Amygdala (tissue), 56 donors: ENCODE measurements at places on chromosomes 5 and 9.

DNA sequence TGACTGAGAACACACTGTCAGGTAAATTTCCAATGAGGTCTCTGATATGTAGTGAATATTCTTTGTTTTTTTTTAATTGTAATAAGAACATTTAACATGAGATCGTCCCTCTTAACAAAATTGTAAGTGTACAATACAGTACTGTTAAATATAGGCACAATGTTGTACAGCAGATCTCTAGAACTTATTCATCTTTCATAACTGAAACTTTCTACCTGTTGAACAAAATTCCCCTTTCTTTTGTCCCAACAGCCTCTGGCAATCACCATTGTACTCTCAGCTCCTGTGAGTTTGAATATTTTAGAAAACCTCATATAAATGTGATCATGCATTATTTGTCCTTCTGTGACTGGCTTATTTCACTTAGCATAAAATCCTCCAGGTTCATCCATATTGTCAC, 10.6 kb upstream of the PRLR start:
- no peak for DNase-seq

DNA sequence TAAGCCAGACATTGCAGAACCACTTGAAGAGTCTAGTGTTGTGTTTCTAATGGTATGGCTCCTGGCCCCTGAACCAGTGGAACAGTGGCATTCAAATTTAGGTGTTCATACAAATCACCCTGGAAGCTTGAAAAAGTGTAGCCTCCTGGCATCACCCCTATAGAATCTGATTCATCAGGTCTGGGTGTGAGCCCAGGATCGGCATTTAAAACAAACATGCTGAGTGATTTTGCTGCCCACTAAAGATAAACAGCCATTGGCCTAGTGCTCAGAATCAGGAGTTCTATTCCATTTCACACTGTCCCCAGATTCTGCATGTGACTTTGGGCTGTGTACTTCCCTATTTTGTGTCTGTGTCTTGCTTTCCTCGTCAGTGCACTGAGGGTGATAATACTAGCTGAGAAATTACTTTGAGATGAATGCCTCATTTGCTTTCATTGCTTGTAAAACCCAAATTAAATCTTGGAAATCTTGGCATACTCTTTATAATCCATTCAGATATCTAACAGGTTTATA, 241.5 kb upstream of the CLINT1 start:
- DNase-seq = no peak

- no peak for DNase-seq
Observed at GRCh38 chr5:135395866-135396265, 3.2 kb downstream of the MACROH2A1 start.

- no peak for DNase-seq
Observed at GRCh38 chr9:5922192-5922591, 31.5 kb downstream of the MLANA start.

GRCh38 chr5:174046558-174046957, 1.1 kb downstream of the NSG2 start:
- DNase-seq = no peak

DNA sequence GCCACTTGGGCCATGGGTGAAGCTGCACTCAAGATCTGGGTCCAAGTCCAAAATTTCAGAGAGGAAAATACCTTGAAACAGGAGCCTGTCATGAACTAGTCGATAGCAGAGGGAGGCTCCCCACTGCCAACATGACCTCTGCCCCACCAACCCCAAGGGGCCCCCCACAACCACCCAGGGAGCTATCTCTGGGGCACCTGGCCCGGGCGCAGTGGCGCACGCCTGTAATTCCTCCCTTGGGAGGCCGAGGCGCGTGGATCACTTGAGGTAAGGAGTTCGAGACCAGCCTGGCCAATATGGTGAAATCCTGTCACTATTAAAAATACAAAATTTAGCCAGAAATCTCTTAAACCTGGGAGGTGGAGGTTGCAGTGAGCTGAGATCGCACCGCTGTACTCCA, 20.1 kb upstream of the HMCN2 start:
- DNase-seq = no peak

DNA sequence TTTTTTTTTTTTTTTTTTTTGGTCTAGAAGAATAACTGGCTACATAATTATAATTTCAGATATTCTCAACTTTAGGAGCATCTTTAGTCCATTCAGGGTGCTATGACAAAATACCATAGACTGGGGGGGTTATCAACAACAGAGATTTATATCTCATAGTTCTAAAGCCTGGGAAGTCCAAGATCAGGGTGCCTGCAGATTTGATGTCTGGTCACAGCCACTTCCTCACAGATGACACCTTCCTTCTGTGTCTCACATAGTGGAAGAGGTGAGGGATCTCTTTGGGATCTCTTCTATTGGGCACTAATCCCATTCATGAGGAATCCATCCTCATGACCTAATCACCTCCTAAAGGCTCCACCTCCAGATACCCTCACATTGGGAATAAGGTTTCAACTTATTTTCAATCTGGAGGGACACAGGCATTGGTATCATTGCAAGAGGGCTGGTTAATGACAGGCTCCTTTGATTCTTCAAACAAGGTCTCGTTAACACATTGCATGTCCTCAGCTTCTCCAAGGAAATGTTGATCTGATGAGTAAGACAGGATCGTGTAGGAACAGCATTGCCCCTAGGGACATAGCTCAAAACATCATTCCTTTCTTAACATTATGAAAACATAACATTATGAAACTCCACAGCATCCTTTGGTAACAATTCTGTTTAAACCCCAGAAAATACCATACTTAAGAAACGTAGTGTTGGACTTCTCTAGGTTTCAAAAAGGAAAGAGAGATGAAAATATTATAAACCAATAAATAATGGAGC, 372.4 kb downstream of the SEMA5A start:
- no peak for DNase-seq

- DNase-seq = no peak
Observed at GRCh38 chr5:76351176-76351575, 51.9 kb upstream of the IQGAP2 start.

- DNase-seq = no peak
Observed at GRCh38 chr9:132157347-132158116, 4.3 kb upstream of the NTNG2 start.

DNA sequence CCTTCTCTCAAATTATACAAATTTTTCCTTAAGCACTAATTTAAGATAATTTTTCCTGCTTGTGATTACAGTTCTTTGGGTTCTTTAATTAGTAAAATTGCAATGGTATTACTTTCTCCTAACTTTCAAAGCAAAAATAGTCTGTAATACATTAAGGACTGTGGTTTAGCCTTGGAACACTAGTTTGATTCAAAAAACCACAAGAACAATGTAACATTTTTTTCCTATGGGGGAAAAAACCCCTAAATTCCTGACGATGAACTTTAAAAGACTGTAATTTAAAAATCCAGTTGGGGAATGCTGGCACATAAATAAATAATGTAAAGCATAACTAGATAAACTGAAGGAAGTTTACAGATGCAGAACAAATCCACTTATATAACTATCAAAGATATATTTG, 65.3 kb downstream of the CDC14B start:
- DNase-seq = no peak

GRCh38 chr9:16417161-16417560, 453.3 kb downstream of the BNC2 start:
- no peak for DNase-seq

DNA sequence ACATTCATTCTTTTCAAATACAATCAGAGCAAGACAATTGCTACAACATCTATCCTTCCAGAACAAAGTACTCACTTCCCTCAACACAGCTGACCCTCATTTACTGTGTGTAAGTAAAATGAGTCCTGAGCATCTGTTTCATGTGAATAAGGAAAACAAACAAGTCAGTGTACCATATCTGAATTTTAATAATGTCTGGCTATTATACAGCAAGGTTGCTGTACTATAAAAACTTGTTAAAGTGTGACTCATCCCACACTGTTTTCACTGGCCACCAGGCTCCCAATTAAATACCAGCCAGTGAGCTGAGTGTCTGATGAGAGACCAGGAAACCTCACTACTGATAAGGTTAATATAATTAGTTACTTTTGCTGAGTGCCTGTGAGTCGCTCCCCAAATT, 339.8 kb downstream of the AGTPBP1 start:
- DNase-seq = no peak

DNA sequence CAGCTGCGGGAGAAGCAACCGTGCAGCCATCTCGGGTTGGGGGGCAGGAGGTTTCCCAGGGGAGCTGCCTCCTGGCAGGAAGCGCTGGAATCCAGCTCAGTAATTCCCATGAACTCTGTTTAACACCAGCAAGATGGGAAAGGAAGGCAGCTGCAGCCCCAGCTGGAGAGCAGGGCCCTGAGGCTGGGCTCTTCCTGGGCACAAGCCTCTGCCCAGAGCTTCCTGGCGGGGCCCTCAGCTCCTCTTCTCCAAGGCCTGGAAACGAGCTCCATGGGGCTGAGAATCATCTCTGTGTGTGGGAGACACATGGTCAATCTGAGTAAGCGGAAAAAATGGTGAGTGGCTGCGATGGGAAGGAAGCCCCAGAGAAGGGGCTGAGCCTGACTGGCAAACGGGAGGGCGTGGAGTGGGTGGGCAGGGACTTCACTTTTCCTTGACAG, 6.3 kb downstream of the MRPL36 start:
- DNase-seq = no peak

- no peak for DNase-seq
Observed at GRCh38 chr5:159211729-159212174, 2.4 kb upstream of the RNF145 start.

DNA sequence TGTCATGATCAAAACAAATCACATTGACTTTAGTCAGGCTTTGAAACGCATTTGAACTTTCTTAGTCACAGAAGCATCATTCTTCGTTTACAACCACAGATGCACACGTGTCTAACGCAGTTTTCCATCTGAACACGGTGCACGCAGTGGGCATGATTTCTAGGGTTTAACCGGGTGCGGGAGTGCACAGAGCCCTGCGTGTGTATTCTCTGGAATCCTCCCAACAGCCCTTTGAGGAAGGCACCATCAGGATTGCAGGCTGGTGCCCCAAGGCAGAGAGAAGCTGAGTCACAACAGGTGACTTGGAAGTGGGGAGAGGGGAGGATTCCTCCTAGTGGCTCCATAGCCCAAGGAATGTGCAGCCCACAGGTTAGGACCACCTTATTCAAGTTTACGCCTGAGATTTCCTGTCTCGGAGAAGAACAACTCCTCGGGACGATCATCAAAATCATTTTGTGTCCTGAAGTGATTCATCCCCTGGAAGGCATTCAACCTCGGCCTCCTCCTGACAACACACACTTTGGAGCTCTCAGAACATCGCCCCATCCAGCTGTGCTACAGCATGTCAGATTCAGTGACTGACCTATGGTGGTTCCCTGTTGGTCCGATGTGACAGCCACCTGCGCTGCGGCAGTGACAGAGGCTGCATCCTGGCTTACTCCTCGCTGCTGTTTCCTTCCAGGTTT, 13.1 kb downstream of the ROPN1L start:
- DNase-seq = no peak

DNA sequence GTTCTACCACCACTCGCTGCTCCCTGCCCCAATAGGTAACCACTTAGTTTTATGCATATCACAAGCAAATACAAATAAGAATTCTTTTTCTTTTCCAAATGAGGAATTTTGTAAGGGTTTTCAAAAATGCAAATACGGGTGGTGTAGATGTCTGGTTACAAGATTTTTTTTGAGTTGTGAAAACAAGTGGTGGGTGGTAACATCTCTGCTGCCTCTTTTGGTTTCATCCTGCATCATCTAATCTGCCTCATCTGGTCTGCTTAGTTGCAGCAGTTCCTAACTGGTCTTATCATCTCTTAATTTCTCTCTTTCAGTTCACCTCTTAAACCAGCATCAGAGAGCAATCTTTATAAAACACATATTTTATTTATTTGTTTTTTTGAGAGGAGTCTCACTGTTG, 5.3 kb downstream of the NFX1 start:
- DNase-seq = no peak

- DNase-seq = no peak
Observed at GRCh38 chr9:118529624-118530214, 825.5 kb downstream of the TLR4 start.

- no peak for DNase-seq
Observed at GRCh38 chr9:21565155-21565554, 83.0 kb upstream of the IFNE start.

DNA sequence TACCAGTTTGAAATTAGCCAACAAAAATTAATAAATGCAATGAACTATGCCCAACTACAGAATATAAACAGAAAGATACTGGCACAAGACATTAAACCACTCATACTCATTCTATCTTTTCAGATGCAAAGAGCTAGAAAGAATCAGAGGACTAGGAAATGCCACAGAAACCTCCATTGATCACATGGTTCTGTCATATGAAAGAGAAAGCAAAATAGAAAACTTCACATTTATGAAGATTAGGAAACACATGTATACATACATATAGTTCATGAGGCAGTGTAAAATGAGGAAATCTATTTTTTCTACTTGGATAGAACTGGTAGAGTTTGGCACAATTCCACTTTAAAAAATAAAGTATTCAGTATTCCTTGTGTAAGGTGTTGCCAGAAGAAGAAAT, 275.1 kb upstream of the PTGER4 start:
- no peak for DNase-seq

DNA sequence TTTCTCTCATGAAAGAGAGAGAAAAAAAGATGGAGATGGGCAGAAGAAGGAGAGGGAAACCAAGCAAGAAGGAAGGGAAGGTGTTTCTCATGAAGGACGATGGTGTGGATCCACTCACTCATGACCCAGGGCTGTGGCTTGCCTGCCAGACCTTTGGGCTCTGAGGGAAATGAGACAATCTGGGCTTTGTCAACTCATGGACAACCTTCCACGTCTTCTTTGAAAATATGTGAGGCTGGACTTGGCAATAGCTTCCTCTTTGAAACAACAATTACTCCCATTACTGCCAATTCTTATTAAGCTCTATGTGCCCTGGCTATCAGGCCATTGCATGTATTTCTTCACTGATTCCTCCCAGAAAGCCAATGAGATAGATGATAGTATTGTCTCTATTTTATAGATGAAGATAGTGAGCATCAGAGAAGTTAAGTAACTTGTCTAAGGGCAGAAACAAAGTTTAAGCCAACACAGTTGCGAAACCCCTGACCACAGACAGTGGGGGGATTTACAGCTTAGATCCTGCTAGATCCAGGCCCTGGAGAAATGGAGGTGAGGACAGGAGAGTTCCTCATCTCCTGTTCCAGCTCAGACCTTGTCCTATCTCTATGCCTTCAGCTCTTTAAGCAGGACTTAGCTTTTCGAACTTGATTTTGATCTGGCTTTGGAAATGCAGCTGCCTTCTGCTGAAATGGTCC, 132.4 kb downstream of the GCNT1 start:
- DNase-seq = no peak

GRCh38 chr5:124454081-124454480, 292.4 kb downstream of the ZNF608 start:
- no peak for DNase-seq

DNA sequence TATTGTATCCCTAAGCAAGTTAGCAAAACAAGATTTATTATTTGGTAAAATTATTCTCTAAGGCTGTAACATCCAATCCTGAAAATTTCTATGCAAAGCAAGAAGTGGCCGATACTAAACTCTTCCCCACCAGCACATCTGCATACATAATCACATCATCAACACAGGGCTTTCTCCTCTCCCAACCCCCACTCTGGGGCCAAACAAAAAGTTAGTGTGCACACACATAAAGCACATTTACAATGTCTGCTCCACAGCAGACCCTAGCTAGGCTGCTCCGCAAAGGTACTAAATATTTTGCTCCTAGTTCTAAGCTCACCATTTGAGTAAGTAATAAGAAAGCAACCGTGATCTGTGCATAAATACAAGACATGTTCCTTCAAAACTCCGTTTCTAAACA, 3.6 kb downstream of the RNF130 start:
- DNase-seq = peak; percentile 51

- DNase-seq = no peak
Observed at GRCh38 chr5:177591690-177592009, 353 bp upstream of the TMED9 start.
